ENCODE measurements at places on chromosomes 6 and 20.

- DNase-seq, result no peak
Observed at GRCh38 chr6:71349395-71349794, 60.8 kb downstream of the OGFRL1 start.

DNA sequence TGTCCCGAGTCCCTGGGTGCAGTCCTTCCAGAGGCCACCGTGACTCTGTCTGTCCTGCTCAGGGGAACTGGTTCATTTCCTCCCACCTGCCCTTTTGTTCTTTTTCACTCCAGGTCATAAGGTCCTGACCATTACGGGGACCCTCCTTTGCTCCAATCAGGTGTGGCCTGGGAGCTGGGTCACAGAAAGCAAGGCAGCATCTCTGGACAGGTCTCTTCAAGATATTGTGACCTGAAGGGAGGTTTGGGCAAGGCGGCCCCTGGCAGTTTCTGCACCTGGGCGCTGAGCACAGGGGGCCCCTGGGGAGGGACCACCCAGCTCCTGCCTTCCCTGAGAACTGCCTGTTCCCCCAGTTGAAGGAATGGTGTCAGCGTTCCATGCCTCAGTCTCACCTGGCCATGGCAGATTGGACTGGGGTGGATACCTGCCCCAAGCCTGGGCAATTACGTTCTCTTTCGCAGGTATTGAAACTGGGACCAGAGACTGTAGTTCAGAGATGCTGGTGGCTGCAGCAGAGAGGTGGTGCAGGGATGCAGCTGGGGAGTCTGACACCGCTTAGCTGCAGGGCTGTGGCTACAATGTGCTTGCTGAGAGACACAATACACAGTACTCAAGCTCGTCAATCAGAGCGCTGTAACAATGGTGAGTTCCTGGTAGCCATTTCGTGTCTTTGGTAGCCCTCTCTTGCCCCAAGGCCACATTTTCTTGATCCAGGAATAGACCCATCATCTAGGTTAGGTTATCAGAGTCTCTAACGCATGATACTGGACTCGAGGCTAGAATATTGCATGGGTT, 15.6 kb upstream of the NELFCD start:
- no peak for DNase-seq

GRCh38 chr6:102313699-102314098, 920.2 kb downstream of the GRIK2 start:
- DNase-seq, result no peak

- no peak for DNase-seq
Observed at GRCh38 chr6:132932588-132932987, 118.2 kb downstream of the RPS12 start.

GRCh38 chr6:46062312-46062711, 46.7 kb upstream of the CLIC5 start:
- no peak for DNase-seq

Data from NCI-H187 treated with DMSO at 0.1 percent for 48 hours (cell line).